ENCODE measurements at places on chromosomes 11 and 22. TPM values are rescaled to one million over a fixed set of nuclear protein-coding genes. Genes with fewer than 3 reads are reported as not detected.

DNA sequence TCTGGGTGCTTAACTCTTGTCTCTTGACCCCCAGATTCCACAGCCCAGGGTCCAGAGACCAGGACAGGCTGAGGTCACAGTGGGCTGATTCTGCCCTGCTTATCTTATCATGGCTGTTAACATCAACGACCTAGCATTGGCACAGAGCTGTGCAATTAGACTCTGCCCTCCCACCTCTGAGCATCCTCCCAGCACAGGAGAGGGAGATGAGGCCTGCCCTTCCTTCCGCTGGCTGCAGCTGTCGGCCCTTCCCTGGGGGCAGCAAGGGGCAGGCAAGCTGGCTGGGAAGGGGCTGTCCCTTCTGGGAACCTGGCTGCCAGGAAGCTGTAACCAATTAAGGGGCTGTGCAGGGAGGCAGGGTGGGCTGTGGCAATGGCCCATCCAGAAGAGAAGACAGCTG lies 22.5 kb downstream of the LRRC10B start:
- no peaks in the 10 kb centered on the region for H3K4me1 ChIP-seq
- no peak for DNase-seq
- H3K4me3 ChIP-seq, result no peak overlapping the region
- H3K36me3 ChIP-seq, result no peaks in the 10 kb centered on the region
- no peak overlapping the region for H3K27ac ChIP-seq
- no peaks in the 10 kb centered on the region for H3K27me3 ChIP-seq

GRCh38 chr11:59218893-59219292 lies 6.2 kb upstream of the MPEG1 start:
- H3K27me3 ChIP-seq, result peaks cover 35% of the 10 kb centered on the region
- no peak overlapping the region for H3K4me3 ChIP-seq
- DNase-seq, result no peak

DNA sequence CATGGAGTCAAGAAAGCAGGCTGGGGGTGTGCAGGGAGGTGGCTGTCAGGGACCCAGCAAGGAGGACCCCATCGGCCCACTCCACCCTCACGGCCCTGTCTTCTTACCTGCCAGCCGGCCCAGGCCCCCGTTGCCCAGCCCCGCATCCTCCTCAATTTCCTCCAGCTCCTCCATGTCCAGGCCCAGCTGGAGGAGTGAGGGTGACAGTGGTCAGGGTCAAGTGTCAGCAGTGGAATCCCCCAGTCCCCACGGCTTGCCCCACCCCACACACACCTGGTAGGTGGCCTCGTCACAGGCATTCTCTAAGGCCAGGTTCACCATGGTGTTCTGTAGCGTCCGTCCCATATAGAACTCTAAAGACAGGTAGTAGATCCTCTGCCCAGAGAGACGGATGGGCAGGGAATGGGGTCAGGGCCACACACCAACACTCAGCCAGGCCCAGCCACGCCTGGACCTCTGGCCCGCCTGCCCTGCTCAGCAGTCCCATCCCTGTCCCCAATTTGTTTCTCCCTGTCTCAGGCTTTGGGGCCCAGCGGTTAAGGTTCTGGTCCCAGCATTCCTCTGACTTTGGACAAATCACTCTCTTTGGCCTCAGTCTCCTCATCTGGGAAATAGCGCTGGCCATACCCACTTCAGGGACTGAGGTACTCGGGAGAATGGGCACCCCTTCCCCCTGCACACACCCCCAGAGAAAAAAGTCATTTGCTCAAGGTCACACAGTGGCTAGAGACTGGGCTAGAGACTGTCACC lies 1.3 kb downstream of the PYGM start:
- peaks cover 26% of the 10 kb centered on the region for H3K36me3 ChIP-seq
- no peaks in the 10 kb centered on the region for H3K27me3 ChIP-seq
- H3K4me3 ChIP-seq, result no peak overlapping the region
- no peak for DNase-seq

- H3K4me1 ChIP-seq, result no peaks in the 10 kb centered on the region
- peaks cover 48% of the 10 kb centered on the region for H3K27me3 ChIP-seq
- H3K4me3 ChIP-seq, result no peak within 1 kb of the TSS
These were observed at the start of gene SHANK2 for GRCh38 chr11:71252269-71252769. Gene SHANK2, minus strand, starts transcription at chr11:71252577. Its CDS starts 105,251 bp downstream, at chr11:71147326.

- no peaks in the 10 kb centered on the region for H3K4me1 ChIP-seq
- H3K4me3 ChIP-seq, result no peak overlapping the region
- H3K36me3 ChIP-seq, result no peaks in the 10 kb centered on the region
- no peak overlapping the region for H3K27ac ChIP-seq
- no peak for DNase-seq
These were observed 24.9 kb downstream of the LRRC10B start for GRCh38 chr11:61533401-61533800.

DNA sequence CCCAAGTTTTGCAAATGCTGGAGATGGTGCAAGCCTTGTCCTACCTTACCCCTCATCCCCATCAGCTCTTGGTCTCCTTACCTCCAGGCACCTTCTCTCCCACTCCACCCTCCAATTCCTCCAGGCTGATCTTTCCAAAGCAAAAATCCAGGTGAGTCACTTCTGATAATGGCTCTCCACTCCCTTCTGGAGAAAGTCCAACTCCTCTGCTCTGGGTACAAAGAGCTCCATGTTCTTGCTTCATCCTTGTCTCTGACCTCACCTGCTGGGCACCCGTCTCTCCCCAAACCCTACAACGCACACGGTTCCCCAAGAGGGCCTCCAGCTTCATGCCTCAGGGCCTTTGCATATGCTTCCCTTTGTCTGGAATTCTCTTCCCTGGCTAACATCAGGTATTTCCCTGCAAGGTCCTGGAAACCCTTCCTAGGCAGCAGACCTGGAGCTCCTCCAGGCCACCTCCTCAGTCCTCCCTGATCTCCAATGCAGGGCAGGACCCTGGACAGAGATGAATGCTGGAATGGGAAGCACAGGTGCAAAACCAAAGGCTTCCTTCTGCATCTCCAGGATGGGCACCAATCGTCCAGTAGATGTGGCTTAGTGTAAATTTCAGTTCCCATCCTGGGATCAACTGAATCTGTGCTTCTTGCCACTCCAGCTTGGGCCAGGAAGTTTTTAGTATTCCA lies 22.7 kb downstream of the IFT27 start:
- H3K4me3 ChIP-seq, result no peak overlapping the region
- H3K36me3 ChIP-seq, result no peaks in the 10 kb centered on the region
- H3K4me1 ChIP-seq, result no peaks in the 10 kb centered on the region
- no peak for DNase-seq

- no peak for DNase-seq
- H3K4me3 ChIP-seq, result no peak overlapping the region
- H3K27me3 ChIP-seq, result peaks cover 19% of the 10 kb centered on the region
- H3K36me3 ChIP-seq, result no peaks in the 10 kb centered on the region
These were observed 11.5 kb upstream of the RPS3 start for GRCh38 chr11:75387736-75388294.

GRCh38 chr11:57303280-57303989 lies 21.3 kb downstream of the TNKS1BP1 start:
- H3K27me3 ChIP-seq, result no peaks in the 10 kb centered on the region
- H3K4me1 ChIP-seq, result no peaks in the 10 kb centered on the region
- no peak for DNase-seq
- H3K4me3 ChIP-seq, result no peak overlapping the region
- H3K27ac ChIP-seq, result no peak overlapping the region
- H3K36me3 ChIP-seq, result peaks cover 30% of the 10 kb centered on the region

- peaks cover 9% of the 10 kb centered on the region for H3K4me1 ChIP-seq
- H3K36me3 ChIP-seq, result peaks cover 27% of the 10 kb centered on the region
- no peak for DNase-seq
- H3K4me3 ChIP-seq, result no peak overlapping the region
- no peak overlapping the region for H3K27ac ChIP-seq
These were observed 80.5 kb upstream of the GDPD4 start for GRCh38 chr11:77381729-77382665.

GRCh38 chr22:21010426-21011113 lies 4.4 kb upstream of the P2RX6 start:
- H3K4me3 ChIP-seq, result no peak overlapping the region
- DNase-seq, result no peak
- peaks cover 10% of the 10 kb centered on the region for H3K4me1 ChIP-seq
- no peak overlapping the region for H3K27ac ChIP-seq
- peaks cover 3% of the 10 kb centered on the region for H3K27me3 ChIP-seq

GRCh38 chr22:24517446-24517845 lies 22.3 kb downstream of the UPB1 start:
- no peaks in the 10 kb centered on the region for H3K36me3 ChIP-seq
- no peak for DNase-seq
- H3K4me3 ChIP-seq, result no peak overlapping the region
- no peak overlapping the region for H3K27ac ChIP-seq

GRCh38 chr22:45670981-45671782 lies 452 bp upstream of the ATXN10 start:
- peak overlapping the region; percentile 90 for H3K4me3 ChIP-seq
- no peak for DNase-seq
- H3K36me3 ChIP-seq, result peaks cover 19% of the 10 kb centered on the region
- H3K27ac ChIP-seq, result peak overlapping the region; percentile 62
- H3K4me1 ChIP-seq, result peaks cover 25% of the 10 kb centered on the region

- H3K4me3 ChIP-seq, result no peak overlapping the region
- H3K36me3 ChIP-seq, result no peaks in the 10 kb centered on the region
- no peaks in the 10 kb centered on the region for H3K4me1 ChIP-seq
- H3K27ac ChIP-seq, result no peak overlapping the region
- DNase-seq, result no peak
- H3K27me3 ChIP-seq, result no peaks in the 10 kb centered on the region
These were observed 47.2 kb downstream of the LRFN4 start for GRCh38 chr11:66904055-66904454.

DNA sequence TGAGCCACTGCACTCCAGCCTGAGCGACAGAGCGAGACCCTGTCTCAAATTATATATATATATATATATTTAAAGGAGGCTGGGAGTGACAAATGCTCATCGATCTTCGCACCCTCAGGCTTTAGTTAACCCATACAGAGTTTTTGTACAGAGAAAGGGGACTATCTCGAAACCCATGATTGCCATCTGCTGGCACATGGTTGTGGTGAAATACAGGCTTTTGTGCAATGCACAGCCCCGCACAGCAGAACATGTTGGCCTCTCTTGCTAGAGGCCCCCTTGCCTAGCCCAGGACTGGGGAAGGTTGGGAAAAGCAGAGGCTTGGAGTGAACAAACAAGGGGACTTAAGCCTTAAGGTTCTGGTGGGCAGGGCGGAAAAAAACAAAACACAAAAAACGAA lies 3.6 kb downstream of the MYBPC3 start:
- DNase-seq, result no peak
- H3K27ac ChIP-seq, result no peak overlapping the region
- no peak overlapping the region for H3K4me3 ChIP-seq
- no peaks in the 10 kb centered on the region for H3K4me1 ChIP-seq
- no peaks in the 10 kb centered on the region for H3K27me3 ChIP-seq
- H3K36me3 ChIP-seq, result no peaks in the 10 kb centered on the region

- peak overlapping the region; percentile 100 for H3K27ac ChIP-seq
- no peak for DNase-seq
- H3K4me3 ChIP-seq, result peak overlapping the region; percentile 99
- peaks cover 12% of the 10 kb centered on the region for H3K36me3 ChIP-seq
- peaks cover 30% of the 10 kb centered on the region for H3K4me1 ChIP-seq
These were observed 385 bp downstream of the HARBI1 start for GRCh38 chr11:46616551-46617133.

- H3K4me3 ChIP-seq, result no peak overlapping the region
- no peak overlapping the region for H3K27ac ChIP-seq
- H3K4me1 ChIP-seq, result peaks cover 26% of the 10 kb centered on the region
- DNase-seq, result no peak
- H3K36me3 ChIP-seq, result peaks cover 39% of the 10 kb centered on the region
These were observed 5.6 kb downstream of the DDX10 start for GRCh38 chr11:108670451-108670850.

GRCh38 chr22:49272546-49273125 lies 555.0 kb downstream of the BRD1 start:
- H3K4me3 ChIP-seq, result no peak overlapping the region
- DNase-seq, result no peak
- H3K27ac ChIP-seq, result no peak overlapping the region
- H3K36me3 ChIP-seq, result no peaks in the 10 kb centered on the region
- H3K27me3 ChIP-seq, result peaks cover 8% of the 10 kb centered on the region

DNA sequence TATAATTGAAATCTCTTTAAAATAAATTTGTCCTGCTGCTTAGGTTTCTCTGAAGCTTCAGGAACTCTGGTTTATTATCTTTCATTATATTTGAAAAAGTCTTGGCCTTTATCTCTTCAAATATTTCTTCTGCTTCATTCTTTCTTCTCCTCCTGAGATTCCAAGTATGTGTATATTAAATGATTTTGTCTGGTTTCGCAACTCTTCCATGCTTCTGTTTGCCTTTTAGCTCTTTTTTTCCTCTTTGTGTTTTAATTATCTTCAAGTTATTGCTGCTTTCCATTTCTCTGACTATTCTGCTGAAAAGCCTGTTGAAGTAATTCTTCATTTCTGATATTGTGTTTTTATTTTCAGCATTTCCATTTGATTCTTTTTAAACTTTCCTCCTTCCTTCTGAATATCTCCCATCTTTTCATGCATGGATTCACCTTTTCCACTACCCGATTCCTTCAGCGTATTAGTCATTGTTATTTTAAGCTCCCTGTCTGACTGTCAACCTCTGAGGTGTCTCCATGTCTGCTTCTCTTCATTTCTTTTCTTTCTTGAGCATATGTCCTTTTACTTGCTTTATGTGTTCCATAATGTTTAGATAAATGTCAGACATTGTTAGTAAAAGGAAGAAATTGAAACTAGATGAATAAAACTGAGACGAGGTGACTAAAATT lies 46.6 kb upstream of the CTSC start:
- no peak overlapping the region for H3K4me3 ChIP-seq
- H3K4me1 ChIP-seq, result peaks cover 18% of the 10 kb centered on the region
- no peak for DNase-seq
- H3K36me3 ChIP-seq, result no peaks in the 10 kb centered on the region

DNA sequence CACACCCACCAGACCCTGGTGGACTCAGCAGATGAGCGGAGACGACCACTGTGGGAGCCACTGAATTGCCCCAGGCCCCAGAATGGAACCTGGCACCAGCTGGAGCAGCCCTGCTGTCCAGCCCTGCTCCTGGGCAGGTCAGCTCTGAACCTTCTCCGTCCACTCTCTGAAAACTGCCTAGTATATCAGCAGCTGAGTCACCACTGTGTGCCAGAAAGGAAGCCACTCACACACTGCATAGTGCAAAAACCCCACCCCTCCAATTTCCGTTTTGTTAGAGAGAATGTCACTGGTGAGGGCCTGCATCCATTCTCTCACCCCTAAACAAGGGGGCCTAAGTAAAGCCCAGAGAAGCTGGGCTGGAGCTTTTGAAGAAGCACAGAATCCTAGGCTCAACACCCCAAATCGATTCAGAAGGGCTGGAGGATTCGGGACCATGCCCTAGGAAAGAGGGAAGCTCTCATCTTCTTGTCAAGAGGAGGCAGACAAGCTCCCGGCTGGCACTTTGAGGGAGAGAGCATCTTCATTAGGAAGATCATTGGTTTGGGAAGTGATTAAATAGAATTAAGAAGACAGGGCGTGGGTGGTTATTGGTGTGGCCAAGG lies 44.5 kb downstream of the GALNT18 start:
- no peak for DNase-seq
- peaks cover 5% of the 10 kb centered on the region for H3K4me1 ChIP-seq

The GAS2 gene
- total RNA-seq, result 0.80 TPM

The SCGB1D4 gene
- total RNA-seq, result not detected

The OR51B2 gene
- not detected for total RNA-seq

The RIMBP3B gene
- not detected for total RNA-seq

The FOLH1 gene
- not detected for total RNA-seq

The CCDC15 gene
- total RNA-seq, result 3.6 TPM

The GNG3 gene
- total RNA-seq, result not detected

The APOA5 gene
- not detected for total RNA-seq

The DDI1 gene
- not detected for total RNA-seq

The CCS gene
- 30.4 TPM for total RNA-seq

The ANO5 gene
- total RNA-seq, result not detected

The APOL3 gene
- 48.3 TPM for total RNA-seq

Data from activated T-helper 2 cell treated with anti-CD3 and anti-CD28 coated beads, Interferon-gamma antibody, Interleukin-2, Interleukin-4, amounts not matched to agents 10 μg/mL and 5 μg/mL and 100 μg/mL, durations not matched to agents 14 hours and 24 hours and 36 hours (primary cell).